ENCODE measurements at places on chromosomes 11 and 22.

DNA sequence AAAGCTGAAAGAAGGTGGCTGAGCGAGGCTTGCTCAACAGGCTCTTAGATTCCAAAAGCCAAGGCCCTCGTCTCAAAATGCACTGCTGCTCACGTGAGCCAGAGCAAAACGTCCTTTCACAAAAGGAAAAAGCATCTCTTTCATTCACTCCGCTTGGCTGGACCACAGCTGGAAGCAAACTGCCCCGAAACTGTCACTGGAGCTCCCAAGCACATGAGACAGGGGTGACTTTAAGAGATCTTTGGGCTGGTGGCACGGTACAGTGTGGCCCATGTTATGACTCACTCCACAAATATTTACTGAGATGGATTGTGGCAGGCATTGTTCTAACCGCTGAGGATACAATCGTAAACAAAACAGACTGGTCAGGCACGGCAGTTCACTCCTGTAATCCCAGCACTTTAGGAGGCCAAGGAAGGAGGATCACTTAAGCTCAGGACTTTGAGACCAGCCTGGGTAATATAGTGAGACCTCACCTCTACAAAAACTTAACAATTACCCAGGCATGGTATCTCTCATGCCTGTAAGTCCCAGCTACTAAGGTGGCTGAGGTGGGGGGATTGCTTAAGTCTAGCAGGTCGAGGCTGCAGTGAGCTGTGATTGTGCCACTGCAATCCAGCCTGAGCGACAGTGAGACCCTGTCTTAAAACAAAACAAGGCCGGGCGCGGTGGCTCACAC is 3.6 kb downstream of the PLA2G6 start:
- no peak for DNase-seq

DNA sequence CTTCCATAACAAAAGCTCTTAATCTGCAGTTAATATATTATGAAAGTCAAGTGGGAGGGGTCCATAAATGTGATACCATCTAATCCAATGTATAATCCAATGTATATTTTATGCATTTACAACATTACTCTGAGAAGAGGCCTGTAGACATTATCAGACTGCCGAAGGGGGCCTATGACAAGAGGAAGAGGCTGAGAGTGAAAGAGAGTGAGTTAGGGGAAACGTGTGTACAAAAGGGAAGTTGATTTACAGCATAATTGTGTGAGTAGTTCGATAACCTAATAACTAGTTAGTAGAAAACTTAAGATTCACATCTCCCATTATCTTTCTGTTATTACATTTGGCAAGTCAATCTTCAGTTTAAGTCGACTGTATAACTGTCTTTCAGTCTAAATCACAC is 86.6 kb downstream of the DDX10 start:
- no peak for DNase-seq

GRCh38 chr11:72741429-72741833 is 10.8 kb downstream of the ARAP1 start:
- no peak for DNase-seq

DNA sequence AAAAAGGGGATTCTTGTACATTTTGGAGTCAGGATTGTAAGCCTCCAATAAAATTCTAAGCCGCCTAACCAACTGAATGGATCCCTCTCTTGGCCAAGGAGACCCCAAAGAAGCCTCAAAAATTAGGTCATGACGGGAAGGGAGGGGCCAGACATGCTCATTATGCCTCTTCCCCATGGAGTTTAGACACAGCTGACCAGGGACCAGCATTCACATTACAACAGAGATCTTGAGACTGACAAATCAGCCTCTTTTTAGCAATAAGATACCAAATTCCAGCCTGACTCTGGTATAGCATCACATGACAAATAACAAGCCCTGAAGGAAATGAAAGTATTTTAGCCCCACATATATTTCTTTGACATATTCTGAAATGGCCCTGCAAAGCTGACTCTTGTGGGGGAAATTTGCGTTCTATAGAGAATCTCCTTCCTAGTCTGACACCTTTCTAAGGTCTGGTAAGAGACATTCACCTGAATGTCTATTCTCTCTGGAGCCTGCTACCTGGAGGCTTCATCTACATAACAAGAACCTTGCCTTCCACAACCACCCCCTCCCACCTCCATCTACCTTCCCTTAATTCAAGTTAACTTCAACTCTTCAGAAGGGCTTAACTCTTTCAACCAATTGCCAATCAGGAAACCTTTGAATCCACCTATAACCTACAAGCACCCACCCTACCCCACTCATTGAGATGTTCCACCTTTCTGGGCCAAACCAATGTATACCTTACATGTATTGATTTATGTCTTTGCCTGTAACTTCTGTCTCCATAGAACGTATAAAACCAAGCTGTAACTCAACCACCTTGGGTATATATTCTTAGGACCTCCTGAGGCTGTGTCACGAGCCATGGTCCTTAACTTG is 10.3 kb downstream of the GAL start:
- no peak for DNase-seq

GRCh38 chr22:19970479-19971275 is 29.1 kb upstream of the TXNRD2 start:
- DNase-seq, result peak; percentile 82

- DNase-seq, result no peak
These were observed 10.0 kb upstream of the OR8B4 start for GRCh38 chr11:124434699-124435098.

- no peak for DNase-seq
These were observed 88.1 kb downstream of the RTL6 start for GRCh38 chr22:44409974-44410316.

GRCh38 chr11:22707119-22707899 is 40.9 kb downstream of the GAS2 start:
- no peak for DNase-seq

GRCh38 chr11:129864811-129865210 is 30.6 kb downstream of the NFRKB start:
- DNase-seq, result no peak

DNA sequence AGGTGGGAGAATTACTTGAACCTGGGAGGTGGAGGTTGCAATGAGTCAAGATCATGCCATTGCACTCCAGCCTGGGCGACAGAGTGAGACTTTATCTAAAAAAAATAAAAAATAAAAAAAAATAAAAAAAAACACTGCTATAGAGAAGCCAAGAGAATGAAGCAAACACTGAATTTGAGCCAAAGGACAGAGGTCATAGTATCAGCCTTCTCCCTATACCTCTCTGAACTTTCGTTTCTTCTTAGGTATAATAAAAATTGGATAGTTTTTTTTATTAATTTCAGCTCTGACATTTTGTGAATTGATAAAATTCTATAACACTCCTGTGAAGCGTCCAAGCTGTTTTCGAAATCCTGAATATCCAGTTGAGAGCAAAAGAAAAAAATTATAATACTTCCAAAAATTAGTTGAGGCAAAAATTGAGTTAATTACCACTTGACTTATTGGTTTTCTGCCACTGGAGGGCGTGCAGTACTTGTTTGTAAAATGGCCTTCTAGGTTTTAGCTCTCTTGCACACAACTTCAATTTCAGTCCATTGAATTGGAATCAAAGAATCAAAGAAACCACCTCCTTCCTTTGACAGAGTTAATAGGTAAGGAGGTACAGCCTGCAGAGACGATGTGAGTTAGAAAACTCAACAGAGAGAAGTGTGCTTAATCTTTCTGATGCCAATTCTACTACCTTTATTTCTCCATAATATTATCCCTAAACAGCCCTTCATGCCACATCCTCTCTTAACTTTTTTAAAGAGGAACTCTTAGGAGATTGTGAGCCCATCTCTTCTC is 143.2 kb downstream of the BBOX1 start:
- DNase-seq, result peak; percentile 45

GRCh38 chr11:134437821-134438220 is 25.8 kb upstream of the B3GAT1 start:
- DNase-seq, result no peak

GRCh38 chr11:86873573-86874083 is 73.3 kb downstream of the PRSS23 start:
- DNase-seq, result no peak

- DNase-seq, result no peak
These were observed 399.3 kb downstream of the CADM1 start for GRCh38 chr11:115104851-115105453.

GRCh38 chr11:27124514-27125264 is 84.1 kb downstream of the BBOX1 start:
- no peak for DNase-seq

- DNase-seq, result no peak
These were observed 1160.5 kb upstream of the CNTN5 start for GRCh38 chr11:97860237-97860636.

- DNase-seq, result no peak
These were observed 223.2 kb downstream of the BLID start for GRCh38 chr11:121892863-121893262.

DNA sequence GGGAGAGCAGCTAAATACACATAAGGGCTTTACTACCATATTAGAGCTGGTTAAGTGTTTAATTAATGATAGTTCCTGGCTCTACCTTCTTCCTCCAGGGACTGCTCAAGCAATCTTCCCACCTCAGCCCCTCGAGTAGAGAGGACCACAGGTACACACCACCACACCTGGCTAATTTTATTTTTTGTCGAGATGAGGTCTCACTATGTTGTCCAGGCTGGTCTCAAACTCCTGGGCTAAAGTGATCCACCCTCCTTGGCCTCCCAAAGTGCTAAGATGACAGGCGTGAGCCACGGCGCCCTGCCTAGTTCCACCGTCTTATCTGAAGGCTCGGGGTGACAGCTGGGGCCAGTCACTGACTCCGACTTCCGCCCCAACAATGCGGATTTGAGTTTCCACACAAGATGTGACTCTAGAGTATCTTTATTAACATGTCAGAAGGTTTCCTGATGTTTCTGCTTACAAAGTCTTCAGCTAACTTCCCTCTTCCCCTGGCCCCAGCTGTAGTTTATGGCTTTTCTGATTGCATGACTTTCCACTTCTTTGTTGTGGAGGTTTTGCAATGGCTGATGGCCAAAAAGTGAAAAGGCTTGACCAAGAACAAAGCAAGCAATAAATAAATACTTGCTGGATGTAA is 16.8 kb downstream of the TPST2 start:
- DNase-seq, result peak; percentile 24

GRCh38 chr11:76753950-76754349 is 29.2 kb upstream of the TSKU start:
- no peak for DNase-seq

GRCh38 chr11:79949574-79949973 is 508.7 kb upstream of the TENM4 start:
- no peak for DNase-seq

DNA sequence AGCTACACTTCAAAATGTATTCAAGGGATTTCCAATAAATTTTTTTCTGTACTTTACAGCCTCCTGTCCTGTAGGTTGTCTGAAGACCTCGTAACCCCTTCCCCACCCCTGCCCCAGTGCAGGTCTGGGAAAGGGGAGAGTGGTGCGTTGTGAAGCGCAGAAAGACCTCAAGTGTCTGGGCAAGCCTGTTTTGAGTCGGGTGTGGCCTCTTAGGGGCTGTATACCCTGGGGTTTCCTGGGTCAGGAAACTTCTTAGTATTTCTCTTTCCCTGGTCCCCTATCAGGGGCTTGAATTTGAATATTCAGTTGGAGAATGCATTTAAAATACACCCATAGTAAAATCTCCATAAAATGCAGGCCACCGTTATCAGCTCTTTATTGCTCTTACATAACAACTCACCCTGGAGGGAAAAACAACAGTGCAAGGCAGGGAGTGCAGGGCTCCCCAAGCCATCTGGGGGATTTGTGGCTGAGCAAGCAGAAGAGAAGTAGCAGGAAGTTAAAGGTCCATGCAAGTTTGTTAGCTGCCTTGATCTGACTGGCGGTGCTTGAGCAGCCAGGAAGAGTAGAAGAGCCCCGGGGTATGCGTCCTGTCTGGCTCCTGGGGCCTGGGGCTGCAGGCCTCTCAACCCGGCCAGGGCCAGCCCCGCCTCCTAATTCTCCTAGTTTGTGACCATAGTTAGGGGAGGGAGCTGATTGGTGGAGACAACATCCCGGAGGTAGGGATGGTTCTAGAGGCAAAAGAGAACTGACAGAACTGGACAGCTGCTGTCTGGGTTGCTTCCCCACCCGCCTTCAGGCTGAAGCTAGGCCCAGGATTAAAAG is 25.7 kb downstream of the ARHGAP1 start:
- DNase-seq, result peak; percentile 61

GRCh38 chr11:76251226-76251575 is 44.9 kb upstream of the WNT11 start:
- DNase-seq, result no peak

- DNase-seq, result no peak
These were observed 127.8 kb downstream of the TEAD1 start for GRCh38 chr11:12801976-12802375.

DNA sequence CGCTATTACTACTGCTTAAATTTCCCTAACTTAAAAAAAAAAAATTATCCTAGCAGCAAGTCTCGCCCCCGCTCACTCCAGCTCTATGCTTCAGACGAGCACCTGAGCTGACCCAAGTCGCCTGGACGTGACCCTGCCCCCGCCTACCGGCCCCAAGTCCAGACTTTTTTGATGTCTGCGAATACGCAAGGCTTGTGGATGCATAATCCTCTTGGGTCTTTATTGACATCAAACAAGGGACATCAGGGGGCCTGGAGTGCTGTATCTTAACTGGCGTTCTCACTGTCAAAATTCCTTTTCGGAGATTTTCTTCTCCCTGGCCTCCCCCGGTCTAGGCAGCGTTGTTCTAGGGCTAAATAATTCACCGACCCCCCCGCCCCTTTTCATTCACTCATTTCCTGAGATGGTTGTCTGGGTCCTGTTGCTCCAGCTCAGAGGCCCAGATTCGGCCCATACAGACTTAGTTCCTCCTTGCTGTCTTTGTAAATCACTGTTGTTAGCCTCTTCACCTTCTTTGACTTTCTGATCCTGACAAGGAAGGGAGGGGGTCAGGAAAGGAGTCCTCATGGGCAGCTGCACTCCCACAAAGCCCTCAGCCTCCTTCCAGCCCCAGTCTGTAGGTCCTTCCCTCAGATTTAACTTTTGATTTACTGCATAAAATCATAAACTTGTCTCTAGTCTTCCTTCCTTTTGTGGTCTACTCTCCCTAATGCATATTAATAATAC is 601 bp upstream of the LRP4 start:
- no peak for DNase-seq

DNA sequence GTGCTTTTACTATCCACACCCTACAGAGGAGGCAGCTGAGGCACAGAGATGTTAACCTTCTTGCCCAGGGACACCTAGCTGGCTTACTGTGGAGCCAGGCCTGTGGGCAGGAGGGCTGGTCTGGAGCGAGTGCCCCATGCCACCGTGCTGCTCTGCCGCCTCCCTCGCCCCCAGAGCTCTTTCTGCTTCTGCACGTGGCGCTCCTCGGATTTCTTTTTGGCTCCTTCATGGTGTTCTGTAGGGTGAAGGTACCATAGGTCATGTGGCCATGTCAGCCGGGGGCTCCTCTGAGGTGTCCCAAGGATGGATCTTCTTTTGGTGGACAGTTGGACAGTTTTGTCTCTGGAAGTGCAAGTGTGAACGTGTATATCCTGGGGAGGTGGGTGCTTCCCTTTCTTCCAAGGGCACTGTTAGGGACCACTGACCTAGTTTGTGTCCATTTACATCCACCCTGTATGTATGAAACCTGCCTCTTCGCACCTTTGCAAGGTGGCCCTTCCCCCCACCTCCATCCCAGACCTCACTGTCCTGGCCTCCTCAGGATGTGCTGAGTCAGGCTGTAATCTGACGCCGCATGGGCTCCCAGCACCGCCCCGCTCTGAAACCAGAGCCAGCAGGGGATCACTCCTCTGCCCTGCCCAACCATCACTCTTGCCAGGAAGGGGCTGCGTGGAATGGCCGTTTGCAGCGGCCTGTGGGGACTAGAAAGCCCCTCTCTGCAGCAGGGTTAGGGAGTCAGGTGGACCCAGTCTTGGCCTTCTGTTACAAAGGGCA is 31.7 kb downstream of the POLR3H start:
- DNase-seq, result no peak

GRCh38 chr22:46841522-46841921 is 79.1 kb downstream of the TBC1D22A start:
- DNase-seq, result no peak

Measured in CD4-positive, alpha-beta T cell treated with Interleukin-6 for 4 hours (primary cell).